ENCODE measurements at places on chromosomes 12 and 14.
A peak's percentile ranks its signal among the peaks of the same experiment; 100 is the strongest.

DNA sequence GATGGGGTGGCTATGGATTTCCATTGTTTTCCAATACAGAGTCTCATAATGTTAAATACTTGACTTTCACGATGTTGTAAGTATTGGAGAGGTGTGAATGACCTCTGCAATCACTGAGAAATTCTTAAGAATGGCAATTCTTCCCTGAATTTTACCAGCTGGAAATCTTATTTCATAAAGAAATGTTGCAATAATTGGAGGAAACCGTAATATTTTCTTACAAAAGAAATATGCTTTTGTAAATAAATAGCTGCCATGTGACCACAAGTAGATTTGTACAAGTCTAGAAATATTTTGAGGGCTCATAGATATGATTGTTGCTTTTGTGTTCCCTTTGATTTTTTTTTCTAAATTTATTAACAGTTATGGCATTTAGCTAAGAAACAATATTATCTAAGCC lies 308.7 kb upstream of the ATP2B1 start:
- no peak for DNase-seq

- no peak for DNase-seq
Observed at GRCh38 chr12:92568691-92569090, 134.1 kb upstream of the PLEKHG7 start.

- peak; percentile 22 for DNase-seq
Observed at GRCh38 chr14:99215277-99215676, 56.7 kb downstream of the BCL11B start.

DNA sequence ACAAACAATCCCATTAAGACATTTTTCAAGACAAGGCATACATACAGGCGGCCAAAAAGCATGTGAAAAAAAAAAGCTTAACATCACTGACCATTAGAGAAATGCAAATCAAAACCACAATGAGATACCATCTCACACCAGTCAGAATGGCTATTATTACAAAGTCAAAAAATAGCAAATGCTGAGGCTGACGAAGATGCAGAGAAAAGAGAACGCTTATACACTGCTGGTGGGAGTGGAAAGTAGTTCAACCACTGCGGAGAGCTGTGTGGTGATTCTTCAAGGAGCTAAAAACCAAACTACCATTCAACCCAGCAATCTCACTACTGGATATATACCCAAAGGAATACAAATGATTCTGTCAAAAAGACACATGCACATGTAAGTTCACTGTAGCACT lies 216.7 kb downstream of the FOXG1 start:
- no peak for DNase-seq

DNA sequence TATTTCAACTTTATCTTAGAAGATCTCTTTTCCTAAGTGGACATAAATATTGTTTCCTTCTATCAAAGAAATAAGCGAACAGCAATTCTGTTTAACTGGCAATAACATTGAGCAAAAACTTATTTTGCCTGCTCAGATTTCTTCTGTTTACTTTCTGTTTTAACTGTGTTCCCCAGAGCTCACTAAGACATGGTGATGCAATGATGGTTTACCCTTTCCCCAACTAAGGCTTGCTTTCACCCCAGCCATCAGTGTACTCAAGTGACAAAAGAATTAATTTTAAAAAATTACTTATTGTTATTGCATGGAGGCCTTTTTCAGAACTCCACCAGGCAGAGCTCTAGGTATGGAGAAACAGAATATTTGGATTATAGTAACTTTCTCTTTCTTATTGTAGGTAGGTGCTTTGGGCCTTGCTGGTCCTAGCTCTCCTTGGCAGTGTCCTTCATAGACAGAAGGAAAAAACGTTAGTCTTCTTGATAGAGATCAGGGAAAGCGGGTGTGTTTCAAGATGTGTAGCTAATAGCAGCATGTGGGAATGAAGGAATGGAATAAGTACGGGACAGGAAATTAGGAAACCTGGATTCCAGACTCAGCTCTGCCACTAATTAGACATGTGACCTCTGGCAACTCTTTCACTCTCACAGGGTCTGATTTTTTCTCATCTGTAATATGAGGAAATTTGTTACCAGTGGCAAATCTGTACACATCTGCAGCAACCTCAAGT lies 14.6 kb upstream of the DDHD1 start:
- DNase-seq, result no peak

Measured in NCI-H2081 (cell line).